Activated CD8-positive, alpha-beta memory T cell treated with anti-CD3 and anti-CD28 coated beads for 1 hour (primary cell): ENCODE measurements at places on chromosomes 13 and 19.
A peak's percentile ranks its signal among the peaks of the same experiment; 100 is the strongest.

DNA sequence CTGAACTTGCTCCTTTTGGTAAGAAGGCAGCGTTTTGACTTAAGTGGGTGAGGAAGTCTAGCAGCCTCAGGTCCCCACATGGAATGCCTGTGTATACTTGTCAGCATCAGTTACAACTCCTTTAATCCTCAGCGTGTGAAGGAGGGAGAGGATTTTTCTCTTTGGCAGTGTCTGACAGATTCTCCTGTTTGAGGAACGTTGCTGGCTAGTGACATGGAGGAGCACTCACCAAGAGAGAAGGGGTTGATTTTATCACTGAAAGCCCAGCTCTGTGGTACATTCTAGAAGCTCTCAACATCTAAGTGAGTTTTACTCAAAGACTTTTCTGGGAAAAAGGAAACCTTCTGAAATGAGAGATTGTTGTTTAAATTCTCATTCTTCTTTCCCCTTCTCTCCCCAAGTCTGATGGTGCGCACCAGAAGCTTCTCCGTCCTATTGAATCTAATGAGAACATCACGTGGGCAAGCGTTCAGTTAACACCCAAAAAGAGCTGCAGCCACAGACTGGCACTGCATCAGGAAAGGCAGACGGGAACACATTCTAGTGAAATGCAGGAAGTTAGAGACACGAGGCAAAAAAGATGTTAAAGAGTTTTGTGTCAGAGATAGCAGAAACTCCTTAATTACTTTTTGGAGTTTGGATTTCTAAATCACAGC, 58.2 kb downstream of the GJA3 start:
- no peak for DNase-seq

GRCh38 chr19:35404879-35405622, 34.2 kb downstream of the GPR42 start:
- DNase-seq: no peak

- DNase-seq: no peak
These were observed 63.7 kb upstream of the TMTC4 start for GRCh38 chr13:100738176-100738855.

DNA sequence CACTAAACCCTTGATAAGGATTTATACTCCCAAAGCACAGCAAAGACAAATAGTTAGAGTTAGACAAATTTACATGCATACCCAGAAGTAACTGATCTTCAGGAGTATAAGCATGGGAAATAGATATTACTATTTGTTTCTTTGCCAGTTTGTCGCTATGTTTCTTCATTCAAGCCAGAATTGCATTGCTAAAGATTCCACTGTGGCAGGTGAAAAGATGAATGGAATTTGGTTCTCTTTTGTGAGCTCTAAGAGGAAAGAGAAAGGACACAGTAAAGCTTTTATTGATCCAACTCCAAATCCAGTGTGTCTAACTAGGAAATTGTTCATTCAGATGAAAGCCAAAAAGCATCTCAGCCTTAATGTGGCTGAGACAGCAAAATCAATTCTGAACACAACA, 292.3 kb upstream of the SPRY2 start:
- no peak for DNase-seq

DNA sequence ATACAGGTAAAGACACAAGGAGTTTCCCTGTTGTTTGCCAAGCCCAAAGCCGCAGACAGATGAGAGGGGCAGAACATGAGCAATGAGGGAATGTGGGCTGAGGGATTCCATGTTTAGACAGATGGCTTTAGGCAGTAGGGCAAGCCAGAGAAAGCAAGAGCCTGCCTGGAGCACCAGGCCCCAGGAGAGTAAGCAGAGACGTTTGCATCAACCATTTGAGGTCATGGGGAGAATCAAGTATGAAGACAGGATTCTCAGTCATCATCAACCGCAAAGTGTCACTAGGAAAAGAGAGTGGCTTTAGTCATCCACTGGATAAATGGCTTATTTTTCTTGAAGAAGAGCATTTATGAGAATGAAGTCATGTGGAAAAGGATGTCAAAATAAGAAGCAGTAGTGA, 184.7 kb downstream of the COG6 start:
- DNase-seq: no peak

DNA sequence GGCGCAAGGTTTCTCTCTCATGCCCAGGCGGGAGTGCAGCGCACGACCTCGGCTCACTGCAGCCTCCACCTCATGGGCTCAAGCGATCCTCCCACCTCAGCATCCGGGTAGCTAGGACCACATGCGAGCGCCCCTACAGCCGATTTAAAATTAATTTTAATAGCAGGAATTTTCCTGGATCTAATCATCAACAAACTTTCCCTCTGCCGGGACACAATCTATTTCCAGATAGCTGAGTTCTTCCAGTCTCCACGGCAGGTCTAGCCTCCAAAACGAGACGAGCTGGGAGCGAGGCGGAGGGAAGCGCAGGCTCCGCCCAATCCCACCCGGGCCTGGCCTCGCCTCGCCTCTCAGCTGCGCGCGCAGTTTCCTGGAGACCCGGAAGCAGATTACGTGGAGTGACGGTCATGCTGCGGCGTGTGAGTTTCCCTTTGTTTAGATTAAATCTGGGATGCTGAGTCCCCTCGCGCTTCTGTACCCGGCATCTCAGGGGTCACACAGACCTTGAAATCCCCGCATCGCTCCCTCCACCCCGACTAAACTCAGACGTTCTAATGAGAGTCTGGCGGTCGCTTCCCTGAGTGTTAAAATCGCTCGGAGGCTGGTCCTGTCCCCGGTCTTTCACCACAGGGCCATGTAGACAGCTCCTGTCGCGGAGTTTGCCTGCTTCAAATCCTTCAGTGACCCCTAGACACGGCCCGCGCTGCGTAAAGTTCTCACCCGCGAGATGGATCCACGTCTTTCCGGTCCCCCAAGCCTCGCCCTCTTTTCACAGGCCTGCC, at the start of gene ZNF880:
Gene ZNF880, plus strand, starts transcription at position 365 of the 782 bp plus-strand sequence. Its CDS starts 43 bp downstream, at position 408.
- peak; percentile 64 for DNase-seq

DNA sequence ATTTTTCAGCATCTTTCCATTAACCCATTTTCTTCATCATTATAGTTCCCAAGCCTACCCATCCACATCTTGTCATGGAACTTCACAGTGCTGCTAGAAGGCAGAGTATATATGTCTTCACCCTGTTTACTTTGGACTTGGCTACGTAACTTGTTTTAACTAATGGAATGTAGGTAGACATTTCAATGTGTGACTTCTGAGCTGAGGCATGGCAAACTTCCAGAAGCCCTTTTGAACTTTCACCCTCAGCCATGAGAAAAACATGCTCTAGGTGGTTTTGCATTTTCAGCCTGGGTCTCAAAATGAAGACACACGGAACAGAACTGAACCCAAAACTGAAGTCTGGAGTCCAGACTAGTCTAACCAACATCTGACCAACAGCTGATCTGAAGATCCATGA, 3.2 kb downstream of the TEX30 start:
- no peak for DNase-seq

- no peak for DNase-seq
These were observed 674 bp downstream of the TRPC4 start for GRCh38 chr13:37868691-37869505.

- peak; percentile 42 for DNase-seq
These were observed 109.3 kb downstream of the ABCC4 start for GRCh38 chr13:95191821-95192563.

DNA sequence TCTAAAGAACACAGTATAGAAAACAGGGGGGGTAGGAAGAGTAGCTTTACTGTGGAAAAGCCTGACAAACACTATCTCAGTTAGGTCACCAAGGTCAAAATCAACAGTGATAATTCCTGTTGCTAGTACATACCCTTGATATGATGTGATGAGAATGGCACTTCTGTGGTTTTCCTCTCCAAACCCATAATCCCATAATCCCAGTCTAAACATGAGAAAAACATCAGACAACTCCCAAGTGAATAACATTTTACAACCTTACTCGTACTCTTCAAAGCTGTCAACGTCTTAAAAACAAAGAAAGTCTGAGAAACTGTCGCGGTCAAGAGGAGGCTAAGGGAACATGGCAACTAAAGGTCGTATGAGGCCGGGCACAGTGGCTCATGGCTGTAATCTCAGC, 137.6 kb downstream of the FOXO1 start:
- DNase-seq: no peak

- DNase-seq: no peak
These were observed 4.4 kb downstream of the CILP2 start for GRCh38 chr19:19542507-19542906.

DNA sequence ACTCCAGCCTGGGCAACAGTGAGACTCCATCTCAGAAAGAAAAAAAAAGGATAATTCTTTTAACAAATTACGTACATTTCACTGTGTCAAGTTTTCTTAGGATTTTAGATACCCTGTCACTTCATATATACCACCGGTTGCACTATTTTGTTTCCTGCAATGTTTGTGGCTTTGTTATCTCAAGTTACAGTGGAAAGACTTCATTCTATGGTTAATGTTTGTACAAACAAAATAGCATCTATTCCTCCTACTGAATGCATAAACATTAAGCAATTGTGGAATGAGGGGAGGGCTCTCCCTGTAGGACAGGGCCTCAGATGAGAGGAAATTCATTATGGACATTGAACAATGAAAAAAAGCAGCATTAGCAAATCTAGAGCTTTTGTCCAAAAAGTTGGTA, 120.1 kb downstream of the DNAJC3 start:
- DNase-seq: no peak

DNA sequence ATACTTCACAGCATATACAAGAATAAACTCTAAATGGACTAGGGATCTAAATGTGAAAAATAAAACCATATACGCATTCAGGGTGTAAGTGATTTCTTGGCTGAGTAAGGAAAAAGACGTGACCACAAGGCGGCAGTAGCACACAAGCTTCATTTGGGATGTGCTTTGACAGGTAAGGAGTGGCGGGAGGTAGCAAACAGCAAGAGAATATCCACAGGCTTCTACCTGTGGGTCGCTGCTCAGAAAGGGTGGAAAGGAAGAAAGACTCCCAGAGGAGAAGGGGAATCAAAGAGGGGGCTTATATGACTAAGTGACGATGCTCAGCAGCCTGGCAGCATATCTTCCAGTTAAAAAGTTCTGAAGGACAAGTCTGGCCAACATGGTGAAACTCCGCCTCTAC, 2.5 kb upstream of the ZNF121 start:
- peak; percentile 61 for DNase-seq

- no peak for DNase-seq
These were observed 17.7 kb downstream of the WTIP start for GRCh38 chr19:34499155-34499834.

- DNase-seq: no peak
These were observed 5.5 kb downstream of the LILRA5 start for GRCh38 chr19:54307389-54308020.
